ENCODE measurements at places on chromosomes 5 and 9. TPM values are rescaled to one million over a fixed set of nuclear protein-coding genes. Genes with fewer than 3 reads are reported as not detected.

DNA sequence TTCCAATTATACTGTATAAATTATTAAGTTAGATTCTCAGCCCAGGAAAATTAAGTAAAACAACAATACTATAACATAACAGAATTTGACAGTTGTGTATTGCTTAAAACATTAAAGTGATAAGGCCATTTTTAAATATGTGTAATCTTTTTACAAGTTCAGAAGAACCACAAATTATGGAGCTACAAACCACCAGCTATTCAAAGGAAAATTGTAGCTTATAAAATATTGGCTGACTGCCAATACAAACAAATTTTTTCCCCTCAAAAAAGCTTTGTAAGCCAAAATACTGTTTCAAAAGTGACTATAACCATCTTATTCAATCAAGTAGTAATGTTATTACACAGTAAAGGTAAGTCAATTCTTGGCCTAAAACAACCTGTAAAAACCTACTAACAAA is 21.9 kb downstream of the STRBP start:
- no peak for DNase-seq

GRCh38 chr5:137036640-137037039 is 462.5 kb downstream of the SPOCK1 start:
- DNase-seq = no peak

DNA sequence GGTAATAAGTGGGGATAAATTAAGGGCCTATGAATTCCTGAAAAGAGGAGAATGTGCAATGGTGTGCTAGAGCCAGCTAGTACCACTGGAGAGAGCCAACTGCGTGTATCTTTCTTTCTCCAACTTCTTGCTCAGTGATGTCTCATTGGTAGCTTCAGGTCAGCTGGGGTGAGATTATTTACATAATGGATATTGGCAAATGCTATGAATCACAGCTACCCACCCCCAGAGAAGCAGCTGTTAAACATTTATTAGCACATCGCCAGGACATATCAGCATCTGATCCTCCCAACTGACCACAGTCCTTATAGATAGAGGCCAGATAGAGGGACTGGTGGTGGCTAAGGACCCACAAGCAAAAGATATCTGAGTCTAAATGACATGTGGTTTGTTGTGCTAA is 421.3 kb downstream of the ACTL7B start:
- DNase-seq = no peak

- DNase-seq = no peak
Measured at GRCh38 chr5:43231977-43232376, 40.0 kb downstream of the NIM1K start.

GRCh38 chr5:112921026-112921832 is 798 bp downstream of the REEP5 start:
- DNase-seq = peak; percentile 59

GRCh38 chr5:89707891-89708290 is 701.7 kb downstream of the CETN3 start:
- DNase-seq = no peak

DNA sequence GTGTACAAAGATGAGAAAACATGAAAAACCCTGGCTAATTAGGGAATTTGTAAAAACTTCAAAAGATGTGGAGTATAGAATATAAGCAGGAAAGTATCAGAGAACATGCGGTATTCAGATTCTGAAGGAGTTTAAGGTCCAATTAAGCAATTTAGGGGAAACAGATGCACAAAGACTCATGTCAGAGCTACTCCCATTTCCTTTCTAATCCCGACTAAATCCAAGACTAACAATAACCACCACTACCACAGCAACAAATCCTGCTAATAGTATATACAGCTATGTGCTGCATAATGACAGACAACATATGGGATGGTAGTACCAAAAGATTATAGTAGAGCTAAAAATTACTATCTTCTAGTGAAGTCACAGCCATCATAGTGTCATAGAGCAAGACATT is 102.1 kb downstream of the LURAP1L start:
- DNase-seq = no peak

- no peak for DNase-seq
Measured at GRCh38 chr9:91776409-91777291, 173.4 kb downstream of the ROR2 start.

DNA sequence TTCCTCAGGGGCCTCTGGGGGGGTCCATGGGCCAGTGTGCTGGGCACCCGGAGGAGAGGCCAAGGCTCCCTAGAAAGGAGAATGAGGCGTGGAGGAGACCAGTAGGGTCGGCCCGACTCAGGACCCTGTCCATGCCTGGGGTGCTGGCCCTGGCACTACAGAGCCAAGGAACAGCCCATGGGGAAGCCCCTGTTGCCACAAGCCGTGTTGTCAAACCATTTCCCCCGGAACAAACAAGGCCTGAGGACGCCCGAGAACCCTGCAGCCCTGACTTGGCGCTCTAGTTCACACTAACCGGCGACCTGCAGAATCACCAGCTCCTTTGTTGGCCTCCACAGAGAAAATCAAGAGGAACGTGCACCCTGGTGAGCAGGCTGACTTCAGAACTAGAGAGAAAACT is 41.6 kb upstream of the SLC12A7 start:
- no peak for DNase-seq

DNA sequence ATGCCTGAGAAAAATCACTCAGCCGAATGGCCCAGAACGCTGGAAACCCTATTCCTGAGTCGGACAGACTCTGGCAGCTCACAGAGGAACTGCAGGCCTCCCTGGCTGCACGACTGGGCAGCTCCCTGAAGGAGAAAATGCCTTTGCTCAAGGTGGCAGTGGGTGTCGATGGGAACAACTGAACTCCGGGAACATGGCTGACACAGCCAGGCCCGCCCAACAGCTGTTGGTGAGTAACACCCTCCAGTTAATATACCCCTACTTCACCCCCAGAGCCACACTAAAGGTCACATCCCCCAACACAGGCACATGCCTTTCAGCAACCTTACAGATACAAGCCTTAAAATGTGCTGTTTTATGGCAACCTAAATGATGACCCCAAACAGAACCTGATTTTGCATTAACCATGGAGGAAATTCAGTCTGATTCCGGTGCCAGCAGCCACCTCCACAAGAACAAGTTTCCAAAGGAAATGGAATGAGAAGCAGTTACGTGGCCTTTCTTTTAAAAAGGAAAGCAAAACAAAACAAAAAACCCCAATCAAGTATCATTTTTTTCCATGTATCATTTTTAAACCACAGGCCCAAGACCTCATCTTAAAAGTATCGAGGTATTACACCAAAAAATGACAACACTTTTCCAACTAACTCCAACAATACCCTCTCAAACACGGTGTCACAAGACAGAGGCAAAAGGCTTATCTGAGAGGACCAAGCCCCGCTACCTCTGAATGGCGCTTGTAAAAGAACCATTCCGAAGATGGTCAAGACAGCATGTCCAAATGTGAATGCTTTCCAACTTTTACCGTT is 3.1 kb downstream of the KLF9 start:
- DNase-seq = no peak

DNA sequence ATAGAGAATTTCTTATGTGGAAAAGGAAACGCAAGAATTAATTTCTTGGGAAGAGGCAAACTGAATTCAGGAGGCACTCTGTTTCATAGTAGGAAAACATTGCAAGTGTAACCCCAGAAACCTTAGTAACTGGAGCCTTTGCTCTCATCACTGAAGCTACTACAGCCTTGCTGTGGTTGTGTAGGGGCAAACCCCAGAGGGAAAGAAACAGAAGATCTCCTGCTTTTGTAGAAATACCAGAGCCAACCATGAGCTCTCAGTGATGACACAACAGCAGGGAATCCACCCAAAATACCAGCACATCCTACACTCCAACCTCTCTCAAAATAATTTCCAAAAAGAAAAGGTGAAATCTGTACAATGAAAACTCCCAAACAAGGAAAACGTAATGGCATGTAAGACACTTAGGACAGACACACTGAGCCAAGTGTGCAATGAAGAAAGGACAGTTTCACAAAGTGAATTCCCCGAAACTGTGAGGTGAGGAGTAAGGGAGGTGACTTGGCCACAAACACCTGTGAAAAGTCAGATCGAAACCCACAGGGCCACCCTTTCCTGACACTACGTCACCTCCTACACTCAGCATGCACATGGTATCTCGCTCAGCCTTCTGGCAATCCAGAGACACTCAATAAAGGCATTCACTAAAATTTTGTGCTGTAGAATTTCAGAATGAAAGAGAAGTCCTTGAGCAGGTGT is 8.5 kb upstream of the ACSL6 start:
- no peak for DNase-seq

- DNase-seq = no peak
Measured at GRCh38 chr5:133236541-133236951, 184.7 kb downstream of the HSPA4 start.

- no peak for DNase-seq
Measured at GRCh38 chr5:150438873-150439546, 10.5 kb downstream of the RPS14 start.

DNA sequence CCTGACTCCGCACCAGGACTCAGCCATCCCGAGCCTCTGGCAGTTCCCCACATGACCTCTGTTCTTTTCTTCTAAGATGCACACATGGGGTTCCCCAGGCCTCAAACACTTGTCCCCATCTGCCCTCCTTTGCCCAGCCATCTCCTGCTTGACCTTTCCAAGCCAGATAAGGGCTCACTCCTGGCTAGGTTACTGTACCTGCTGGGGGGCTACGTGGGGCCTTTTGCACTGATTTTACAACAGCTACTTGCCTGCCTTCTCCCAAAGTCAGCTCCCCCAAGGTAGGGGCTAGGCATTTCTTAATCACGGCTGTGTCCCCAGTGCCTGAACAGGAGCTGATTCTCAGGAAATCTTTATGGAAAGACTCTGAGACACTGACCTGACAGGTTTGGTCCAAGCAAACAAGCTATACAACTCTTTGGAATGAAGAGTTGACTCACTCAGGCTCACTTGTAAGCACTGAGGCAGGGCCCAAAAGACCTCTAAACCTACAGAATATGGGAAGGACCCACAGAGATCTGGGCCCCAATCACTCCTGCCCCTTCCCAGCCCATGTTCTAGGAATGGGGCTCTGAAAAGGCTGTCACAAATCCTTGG is 2.5 kb downstream of the MACROH2A1 start:
- no peak for DNase-seq

DNA sequence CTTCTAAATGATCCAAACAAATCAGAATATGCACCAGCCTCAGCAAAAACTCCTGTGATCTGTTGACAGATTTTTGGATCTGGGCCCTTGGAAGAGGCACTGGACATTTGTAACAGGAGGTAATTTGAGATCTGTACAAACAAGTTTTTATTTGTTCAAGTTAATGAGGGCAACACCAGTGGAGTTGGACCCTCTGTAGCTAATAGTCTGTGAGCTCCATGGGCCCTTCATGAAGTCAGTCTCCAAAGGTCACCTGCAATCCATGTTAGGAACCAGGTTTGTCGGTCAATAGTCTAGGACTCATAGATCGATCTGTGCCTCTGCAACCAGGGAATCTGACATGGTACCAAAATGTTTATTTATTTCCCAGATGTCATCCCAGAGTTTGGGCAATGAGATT is 40.9 kb downstream of the PAM start:
- DNase-seq = no peak

DNA sequence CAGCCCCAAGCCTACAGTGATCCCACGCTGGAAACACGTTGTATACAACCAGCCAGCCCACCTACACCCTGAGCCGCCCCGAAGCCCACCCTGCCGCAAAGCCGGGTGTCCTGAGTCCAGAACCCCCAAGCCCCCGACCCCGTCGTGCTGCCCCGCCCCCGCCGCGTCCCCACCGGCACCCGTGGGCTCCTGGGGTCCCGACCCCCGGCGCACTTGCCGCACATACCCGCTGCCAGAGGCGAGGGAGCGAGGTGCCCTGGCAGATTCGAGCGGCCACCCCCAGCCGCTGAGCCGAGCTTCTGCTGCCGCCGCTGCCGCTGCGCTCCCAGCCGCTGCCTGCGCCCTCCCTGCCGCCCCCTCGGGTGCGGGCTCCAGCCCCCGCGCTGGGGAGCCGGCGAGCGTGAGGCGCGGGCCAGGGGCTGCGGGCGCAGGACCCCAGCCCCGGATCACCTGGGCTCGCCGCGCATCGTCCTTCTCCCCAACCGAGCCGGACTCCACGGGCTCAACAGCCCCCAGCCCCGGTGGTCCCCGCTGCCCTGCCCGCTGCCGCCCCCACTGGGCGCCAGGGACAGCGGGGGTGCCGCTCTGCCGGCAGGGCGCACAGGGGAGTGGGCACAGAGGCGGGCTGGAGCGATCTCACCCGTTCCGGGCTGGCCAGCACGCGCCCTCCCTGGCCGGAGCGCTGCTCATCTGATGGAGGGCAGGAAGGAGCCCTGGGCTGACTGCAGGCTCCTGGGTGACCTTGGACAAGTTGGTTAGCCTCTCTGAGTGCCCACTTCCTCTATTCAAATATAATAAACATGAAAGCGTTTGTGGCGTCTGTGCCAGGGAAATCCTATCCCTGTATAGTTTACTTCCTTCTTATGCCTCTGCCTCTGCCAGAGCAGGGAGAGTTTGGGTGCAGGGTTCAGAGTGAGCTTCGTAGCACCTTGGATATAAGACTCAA is at the start of gene HTR4:
HTR4 (minus strand) TSS at position 692 of the 946 bp plus-strand sequence. CDS start 17,513 bp downstream, outside the sequence.
- no peak for DNase-seq

GRCh38 chr5:78889369-78890140 is 95.6 kb downstream of the ARSB start:
- no peak for DNase-seq

DNA sequence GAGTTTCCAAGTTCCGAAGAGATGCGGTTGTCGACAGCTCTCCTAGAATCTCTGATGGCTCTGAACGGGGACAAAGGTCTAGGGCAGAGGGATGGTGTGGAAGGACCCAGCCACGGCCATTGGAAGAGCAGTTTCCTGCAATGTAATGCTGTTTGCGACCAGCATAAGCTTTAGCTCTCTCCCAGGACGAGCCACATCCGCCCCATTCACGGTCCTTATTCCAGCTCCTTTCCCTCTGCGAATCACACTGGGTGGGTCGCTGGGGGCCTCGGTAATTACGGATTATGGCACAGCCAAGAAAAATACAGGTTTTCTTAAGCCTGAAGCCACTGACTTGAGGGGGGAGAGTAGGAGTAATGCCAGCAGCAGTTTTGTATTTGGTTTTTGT is 22.7 kb downstream of the ANXA2R start:
- DNase-seq = no peak

- no peak for DNase-seq
Measured at GRCh38 chr5:154466671-154467070, 11.4 kb downstream of the HAND1 start.

Gene STPG3
- 1.7 TPM for polyA plus RNA-seq

Gene NEURL1B
- 15.4 TPM for polyA plus RNA-seq

Gene SPINK4
- not detected for polyA plus RNA-seq

Gene CATSPER3
- 0.58 TPM for polyA plus RNA-seq

Gene TUSC1
- 19.0 TPM for polyA plus RNA-seq
